ENCODE measurements at places on chromosomes 3 and 15. TPM values are rescaled to one million over a fixed set of nuclear protein-coding genes. Genes with fewer than 3 reads are reported as not detected.
A peak's percentile ranks its signal among the peaks of the same experiment; 100 is the strongest.

GRCh38 chr3:98530676-98531075 is 1.1 kb upstream of the GPR15 start:
- DNase-seq = no peak

GRCh38 chr3:139519998-139520737 is 19.4 kb downstream of the RBP1 start:
- no peak for DNase-seq

DNA sequence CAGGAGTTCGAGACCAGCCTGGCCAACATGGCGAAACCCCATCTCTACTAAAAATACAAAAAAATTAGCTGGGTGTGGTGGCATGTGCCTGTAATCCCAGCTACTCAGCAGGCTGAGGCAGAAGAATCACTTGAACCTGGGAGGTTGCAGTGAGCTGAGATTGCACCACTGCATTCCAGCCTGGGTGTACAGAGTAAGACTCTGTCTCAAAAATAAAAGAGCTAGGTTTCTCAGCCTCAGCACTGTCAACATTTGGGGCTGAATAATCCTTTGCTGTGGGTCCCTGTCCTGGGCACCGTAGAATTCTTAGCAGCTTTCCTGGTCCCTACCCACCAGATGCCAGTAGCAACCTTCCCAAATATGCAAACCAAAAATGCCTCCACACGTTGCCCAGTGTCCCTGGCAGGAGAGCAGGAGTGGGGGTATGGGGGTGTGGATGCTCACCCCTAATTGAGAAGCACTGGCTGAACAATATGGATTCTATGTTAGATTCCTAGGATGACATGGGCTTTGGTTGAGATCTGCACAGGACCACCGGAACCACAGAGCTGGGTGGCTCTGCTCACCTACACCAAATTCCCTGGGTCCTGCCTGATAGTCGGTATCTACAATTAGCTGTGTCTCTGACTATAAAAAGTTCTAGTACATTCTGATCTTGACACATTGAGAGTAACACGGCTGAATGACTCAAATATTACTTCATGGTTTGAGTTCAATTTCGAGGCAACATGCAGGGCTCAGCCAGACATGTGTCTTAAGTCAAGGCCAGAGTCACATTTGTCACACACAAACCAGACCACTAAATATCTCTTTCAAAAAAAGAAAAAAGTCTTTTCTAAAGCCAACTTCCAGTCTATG is 577.0 kb upstream of the MDFIC2 start:
- DNase-seq = no peak

GRCh38 chr3:168155303-168155702 is 59.6 kb upstream of the GOLIM4 start:
- no peak for DNase-seq

Gene CHRM5
- 0.09 TPM for polyA plus RNA-seq

- DNase-seq = no peak
These were observed 270.5 kb downstream of the TUSC7 start for GRCh38 chr3:116980099-116980498.

Gene TLR9
- 0.07 TPM for polyA plus RNA-seq

DNA sequence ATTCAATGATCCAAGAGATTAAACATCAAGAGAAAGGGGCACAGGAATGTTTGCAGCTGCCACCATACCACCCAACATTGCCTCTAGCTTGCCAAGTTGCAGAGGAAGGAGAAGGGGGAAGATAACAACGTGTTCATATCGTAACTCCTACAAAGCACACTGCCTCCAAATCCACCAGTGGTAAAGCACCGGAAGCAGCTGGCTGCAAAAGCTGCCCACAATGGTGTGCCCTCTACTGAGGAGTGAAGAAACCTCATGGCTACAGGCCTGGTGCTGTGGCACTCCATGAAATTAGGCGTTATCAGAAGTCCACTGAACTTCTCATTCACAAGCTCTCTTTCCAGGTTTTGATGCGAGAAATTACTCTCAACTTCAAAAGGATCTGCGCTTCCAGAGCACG is 263.9 kb upstream of the STT3B start:
- no peak for DNase-seq

DNA sequence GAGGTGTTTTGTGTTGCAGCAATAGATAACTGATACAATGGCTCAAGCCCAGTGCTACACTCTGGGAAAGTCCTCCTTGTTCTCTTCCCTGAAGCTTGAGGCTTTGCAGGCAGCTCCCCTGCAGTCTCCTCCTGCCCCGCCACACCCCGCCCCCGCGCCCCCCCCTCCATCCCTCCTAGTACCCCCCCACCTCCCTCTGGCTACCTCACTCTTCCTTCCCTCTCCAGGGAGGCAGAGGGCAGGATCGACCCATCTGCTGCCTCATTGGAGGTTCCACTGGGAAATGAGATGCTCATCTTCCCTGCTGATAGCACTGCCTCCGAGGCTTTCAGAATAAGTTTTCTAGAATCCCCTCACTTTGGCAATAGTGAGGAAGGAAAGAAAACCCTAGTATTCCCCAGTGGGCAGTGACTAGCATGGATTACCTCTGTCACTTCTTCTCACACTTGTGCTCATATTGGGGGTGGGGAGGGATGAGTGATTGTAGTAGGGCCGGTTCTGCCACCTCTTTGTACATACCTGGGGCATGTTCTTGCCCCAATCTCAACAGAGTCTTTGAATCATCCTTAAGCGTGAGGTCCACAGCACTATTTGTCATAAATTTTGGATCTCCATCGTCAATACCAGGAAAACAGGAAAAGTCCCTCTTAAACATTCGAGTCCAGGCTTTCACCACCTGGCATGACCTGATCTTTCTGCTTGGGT is 16.3 kb upstream of the RAB7A start:
- DNase-seq = no peak

- no peak for DNase-seq
These were observed 32.6 kb downstream of the PLCL2 start for GRCh38 chr3:16917256-16917935.

DNA sequence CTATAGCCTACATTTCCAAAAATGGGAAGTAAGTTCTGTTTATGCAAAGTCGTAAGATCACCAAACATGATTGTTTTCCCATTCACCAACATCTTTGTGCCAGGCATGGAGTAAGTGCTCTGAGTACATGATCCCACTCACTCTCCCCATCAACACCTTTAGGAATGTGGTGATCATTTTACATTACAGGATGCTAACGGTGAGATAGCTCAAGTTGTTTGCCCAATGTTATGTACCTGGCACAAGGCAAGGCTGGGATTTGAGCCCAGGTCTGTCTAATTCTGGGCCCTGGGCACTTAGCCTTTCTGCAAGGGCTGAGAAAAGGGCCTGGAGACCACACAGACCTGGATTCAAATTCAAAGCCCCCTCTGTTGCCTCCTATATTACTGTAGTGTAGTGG is 581.7 kb upstream of the CFAP20DC start:
- no peak for DNase-seq

- DNase-seq = no peak
These were observed 395.6 kb downstream of the ZPLD1 start for GRCh38 chr3:102830415-102830814.

Gene KBTBD8
- polyA plus RNA-seq = 0.31 TPM

Gene GABRB3
- polyA plus RNA-seq = 2.3 TPM

Gene NRG4
- polyA plus RNA-seq = not detected

GRCh38 chr3:172112734-172113120 is 73.3 kb downstream of the FNDC3B start:
- no peak for DNase-seq

DNA sequence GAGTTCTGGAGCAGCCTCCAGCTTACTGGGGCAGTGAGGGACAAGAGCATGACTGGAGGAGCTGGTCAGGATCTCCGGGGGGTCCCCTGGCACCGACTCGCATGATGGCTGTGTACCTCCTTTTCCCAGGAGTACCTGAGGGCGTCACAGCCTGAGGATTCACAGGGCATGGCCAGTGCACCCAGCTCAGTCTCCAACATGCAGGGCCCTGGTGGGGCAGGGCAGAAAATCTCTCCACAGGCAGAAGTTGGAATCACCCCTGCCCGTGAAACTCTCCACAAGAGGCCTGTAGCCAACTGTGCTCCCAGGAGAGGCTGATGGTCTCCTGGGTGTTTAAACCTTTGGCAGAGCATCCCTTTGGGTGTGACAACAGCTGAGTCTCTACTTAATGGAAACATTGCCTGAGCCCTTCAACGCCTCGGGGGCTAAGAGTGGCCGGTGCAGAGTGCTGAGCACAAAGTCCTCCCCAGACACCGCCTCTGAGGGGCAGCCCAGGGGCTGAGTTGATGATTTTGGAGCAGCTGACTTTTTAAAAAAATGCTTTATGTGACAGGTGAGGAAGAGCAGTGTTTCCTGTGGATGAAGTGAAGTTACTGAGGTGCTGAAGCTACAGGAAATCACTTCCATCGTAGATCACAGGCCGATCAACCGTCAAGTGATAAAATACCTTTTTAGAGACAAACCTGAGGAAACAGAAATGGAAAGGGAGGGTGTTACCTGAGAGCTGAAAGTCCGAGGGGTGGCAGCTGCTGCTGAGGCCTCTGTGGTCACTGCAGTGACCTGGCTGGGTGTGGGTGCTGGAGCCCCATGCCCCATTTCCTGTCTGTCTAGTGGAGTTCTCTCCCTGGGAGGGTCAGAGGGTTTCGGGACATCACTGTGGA is 21.9 kb upstream of the CXCR6 start:
- DNase-seq = no peak

GRCh38 chr3:129045675-129046036 is 14.9 kb upstream of the GP9 start:
- no peak for DNase-seq

DNA sequence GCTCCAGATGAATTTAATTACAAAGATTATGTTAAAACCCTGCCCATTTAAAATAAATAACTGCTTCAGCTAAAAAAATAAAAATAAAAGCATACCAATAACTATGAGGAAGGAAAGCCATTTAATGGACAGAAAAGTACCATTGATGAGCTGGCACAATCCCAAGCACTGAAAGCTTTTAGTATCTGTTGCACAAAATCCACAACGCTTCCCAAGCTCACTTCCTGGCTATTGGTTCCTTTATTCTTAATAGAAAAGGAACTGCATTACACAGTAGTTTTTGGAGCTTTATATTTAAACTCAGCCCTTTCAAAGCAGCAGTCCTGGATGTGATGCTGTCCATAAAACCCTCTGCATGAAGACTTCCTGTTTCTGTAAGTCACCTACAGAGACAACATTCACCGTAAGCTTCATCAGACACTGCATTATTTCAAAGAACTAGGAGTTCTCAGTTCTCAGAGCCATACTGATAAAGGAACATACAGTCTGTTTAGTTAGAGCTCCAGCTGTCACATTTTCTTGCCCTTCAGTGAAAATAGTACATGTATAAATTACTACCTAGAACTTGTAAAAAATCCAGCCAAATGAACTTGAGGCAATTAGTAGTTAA is 81.5 kb downstream of the CSNK1G1 start:
- no peak for DNase-seq

GRCh38 chr3:53236112-53236841 is 19.5 kb downstream of the TKT start:
- peak; percentile 48 for DNase-seq

DNA sequence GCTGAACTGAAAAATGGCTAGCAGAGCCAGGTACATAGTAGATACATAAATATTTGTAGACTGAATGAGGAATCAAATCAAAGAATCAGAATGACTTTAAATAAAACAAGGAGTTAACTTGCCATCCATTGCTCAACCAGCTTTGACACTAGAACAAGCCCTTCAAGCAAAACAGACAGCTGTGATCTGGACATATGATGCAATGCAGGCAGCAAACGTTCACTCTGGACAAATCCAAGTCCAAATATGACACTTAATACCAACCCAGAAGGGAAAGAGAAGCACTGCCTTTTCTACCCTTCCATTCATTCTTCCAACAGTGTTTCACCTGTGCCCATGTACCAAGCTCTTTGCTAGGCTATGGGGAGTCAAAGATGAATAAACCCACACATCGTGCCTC is 4.5 kb downstream of the THRB start:
- DNase-seq = no peak

Gene MLF1
- 7.4 TPM for polyA plus RNA-seq

GRCh38 chr3:177466074-177466473 is 268.8 kb upstream of the TBL1XR1 start:
- no peak for DNase-seq

Gene MESP2
- 0.39 TPM for polyA plus RNA-seq

DNA sequence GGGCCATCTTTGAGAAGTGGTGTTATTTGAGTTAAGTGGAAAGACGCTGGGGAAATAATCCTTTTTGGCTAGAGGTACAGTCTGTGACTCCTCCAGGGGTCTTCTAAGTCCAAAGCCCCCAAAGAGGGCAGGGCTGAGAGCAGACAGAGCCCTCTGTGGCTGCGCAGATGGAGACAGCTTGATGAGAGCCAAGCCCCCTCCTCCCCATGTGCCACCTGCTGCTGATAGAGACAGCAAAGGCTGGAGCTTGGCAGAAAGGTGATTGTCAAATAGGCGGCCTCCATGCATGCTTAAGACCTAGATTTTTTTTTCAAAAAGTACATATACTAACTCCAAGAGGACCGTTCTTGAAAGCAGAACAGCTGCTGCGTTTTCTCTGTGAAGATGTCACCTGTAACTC is 72.4 kb downstream of the CRYGS start:
- no peak for DNase-seq

Gene DNAH12
- polyA plus RNA-seq = 0.01 TPM

DNA sequence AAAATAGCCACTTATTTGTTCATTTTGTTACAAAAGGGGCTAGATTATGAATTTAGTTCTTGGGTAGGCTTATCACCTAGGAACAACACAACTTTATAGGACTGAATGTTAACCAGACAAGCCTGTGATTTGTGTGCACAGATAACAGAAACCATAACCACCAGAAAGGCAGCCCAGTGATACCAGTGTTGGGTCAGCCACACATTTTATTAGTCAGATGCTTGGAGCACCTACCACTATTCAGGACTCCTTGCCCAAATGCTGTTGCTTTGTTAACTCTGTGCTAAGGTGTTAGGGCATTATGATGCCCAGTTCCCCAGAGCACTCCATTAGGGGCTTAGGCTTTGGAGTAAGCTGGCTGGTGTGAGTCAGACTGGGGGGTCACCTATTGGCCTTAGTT is 22.5 kb downstream of the PLCL2 start:
- no peak for DNase-seq

GRCh38 chr3:2036076-2036475 is 62.6 kb upstream of the CNTN4 start:
- DNase-seq = no peak

- no peak for DNase-seq
These were observed 105.2 kb upstream of the KLHL25 start for GRCh38 chr15:85899927-85900326.

DNA sequence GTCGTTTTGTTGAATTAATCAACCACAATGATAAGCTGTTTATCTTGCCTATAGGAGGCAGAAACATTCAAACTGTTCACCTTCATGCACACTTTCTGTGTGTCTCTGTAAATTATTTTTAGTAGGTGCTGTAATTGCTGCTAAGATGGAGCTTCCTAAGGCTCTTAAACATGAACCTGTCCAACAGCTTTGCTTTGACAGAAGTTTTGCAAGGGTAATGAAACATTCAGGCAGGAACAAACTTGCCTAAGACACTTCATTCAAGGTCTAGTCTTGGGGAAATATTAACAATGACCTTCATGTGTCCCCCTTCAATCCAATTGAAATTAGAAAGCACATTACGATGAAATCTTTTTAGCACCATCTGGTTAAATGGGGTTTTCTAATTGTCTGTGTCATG is 156.1 kb downstream of the DIPK2A start:
- DNase-seq = no peak

GRCh38 chr3:189839576-189839975 is 208.4 kb downstream of the TP63 start:
- DNase-seq = no peak

GRCh38 chr3:56864090-56864489 is 62.3 kb upstream of the ARHGEF3 start:
- no peak for DNase-seq

All from BJ (cell line).